ENCODE measurements at places on chromosomes 16 and 17.
A peak's percentile ranks its signal among the peaks of the same experiment; 100 is the strongest.

DNA sequence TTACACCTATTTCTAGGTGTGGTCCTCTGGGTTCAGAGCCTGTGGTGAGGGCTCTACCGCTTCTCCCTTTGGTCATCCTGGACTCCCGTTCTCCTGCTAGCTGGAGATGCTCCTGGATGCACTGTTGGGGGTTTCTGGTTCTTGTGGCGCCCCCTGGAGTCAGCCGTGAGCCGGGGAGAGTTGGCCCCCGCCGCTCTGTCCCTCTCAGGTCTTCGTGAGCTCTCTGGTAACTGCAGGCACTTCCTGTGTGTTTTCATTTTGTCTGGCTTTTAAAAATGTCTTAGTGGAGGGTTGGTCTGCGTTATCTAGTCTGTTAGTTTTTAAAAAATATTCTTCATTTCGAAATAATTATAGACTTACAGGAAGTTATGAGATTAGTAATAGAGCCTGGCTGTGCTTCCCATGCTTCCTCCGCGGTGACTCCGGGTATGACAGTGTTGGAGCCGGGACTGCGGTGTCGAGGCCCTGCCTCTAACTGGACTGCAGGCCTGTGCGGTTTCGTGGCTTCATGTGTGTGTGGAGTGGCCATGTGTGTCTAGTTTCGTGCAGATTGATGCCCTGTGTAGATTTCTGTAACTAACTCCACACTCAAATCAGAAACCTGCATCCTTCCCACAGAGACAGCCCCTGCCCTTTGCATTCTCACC is 78.0 kb upstream of the ZNF750 start:
- DNase-seq: no peak

GRCh38 chr16:31880322-31880979 is 6.8 kb downstream of the ZNF267 start:
- peak; percentile 64 for DNase-seq

- no peak for DNase-seq
These were observed 30.0 kb upstream of the USP22 start for GRCh38 chr17:21072745-21073197.

GRCh38 chr17:17485420-17485819 is 8.6 kb downstream of the MED9 start:
- DNase-seq: no peak

DNA sequence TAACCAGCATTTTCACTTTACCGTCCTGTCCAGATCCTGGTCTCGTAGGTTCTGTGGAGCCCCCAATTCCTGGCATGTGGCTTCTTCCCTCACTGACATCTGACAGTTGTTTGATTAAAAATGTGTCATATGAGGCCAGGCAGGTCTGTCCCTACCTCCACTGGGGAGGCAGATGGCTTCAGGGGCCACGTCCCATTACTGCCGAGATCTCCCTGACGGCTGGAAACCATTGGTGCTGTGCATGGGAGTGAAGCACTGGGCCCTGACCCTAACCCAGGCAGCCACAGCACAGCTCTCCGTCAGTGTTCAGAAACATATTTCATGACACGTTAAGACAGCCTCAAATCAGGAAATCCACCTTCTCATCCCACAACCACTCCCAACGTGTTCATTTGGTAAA is 77.5 kb downstream of the GNAO1 start:
- no peak for DNase-seq

DNA sequence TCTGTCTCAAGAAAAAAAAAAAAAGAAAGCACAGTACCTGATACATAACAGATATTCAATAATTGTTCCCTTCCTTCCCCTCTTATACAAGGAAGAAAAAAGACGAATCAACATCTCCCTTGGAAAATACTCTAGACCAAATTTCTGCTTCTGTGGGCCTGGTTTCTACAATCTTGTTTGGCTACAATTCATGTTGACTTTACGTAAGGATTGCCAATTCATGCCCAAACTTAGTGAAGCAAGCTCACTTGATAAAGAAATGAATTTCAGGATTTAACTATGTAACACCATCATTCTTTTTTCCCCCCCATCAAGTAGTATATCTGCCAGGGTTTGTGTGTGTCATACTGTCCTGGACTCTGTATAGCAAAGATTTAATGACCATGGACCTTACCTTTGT is 134.2 kb upstream of the TBX2 start:
- DNase-seq: no peak

Data from GM12865 (cell line).